Mucosa of descending colon (tissue), 3 donors: ENCODE measurements at places on chromosomes 11 and 22.

DNA sequence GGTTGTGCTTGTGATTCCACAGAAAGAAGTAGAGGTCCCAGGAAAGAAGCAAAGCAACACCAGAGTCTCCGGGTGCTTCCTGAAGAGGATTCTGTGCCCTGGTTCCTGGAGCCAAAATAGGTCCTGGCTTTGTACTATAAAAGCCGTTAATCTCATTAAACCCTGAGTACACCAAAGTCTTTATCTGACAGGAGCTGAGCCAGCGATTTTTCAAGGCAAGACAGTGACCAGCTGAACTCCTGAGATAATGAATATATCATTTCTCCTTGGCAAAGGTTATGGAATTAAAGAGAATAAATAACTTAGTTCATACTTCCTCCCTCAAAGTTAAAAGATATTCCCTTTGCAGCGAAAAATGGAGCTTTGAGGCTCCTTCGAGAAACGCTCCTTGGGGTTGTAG is 5.2 kb downstream of the TMEM138 start:
- DNase-seq = no peak

DNA sequence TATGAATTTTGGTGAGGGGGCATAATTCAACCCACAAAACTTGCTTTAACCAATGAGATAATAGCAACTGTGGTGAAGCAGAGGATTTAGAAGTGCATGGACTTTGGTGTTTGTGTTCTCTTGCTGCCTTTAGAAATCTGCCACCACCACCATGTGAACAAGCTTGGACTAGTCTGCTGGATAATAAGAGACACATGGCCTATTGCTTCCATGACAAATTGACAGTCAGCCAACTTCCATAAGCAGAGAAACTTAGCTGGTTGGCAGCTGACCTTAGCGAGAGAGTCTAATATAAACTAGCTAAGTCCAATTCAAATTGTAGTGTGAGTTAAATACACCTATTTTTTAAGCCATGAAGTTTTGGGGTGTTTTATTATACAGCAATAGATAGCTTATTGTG is 482.1 kb upstream of the ANO5 start:
- no peak for DNase-seq

DNA sequence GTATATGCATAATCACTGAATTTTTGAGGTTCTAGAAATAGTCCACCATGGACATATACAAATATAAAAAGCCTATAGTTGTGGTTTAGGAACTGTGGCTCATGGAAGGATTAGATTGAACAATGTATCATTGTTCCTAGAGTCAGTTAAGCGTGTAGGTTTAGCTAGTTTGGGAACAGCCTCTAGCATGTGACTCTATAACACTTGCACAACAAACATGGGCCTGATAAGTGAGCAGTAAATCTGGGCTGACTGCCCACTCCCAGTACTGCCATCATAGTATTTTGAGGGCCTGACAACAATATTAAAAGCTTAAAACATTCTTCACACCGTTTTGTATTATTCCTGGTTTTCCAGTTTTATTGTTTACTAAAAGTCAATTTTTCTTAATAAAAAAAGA is 47.0 kb downstream of the YAP1 start:
- DNase-seq = peak; percentile 46

DNA sequence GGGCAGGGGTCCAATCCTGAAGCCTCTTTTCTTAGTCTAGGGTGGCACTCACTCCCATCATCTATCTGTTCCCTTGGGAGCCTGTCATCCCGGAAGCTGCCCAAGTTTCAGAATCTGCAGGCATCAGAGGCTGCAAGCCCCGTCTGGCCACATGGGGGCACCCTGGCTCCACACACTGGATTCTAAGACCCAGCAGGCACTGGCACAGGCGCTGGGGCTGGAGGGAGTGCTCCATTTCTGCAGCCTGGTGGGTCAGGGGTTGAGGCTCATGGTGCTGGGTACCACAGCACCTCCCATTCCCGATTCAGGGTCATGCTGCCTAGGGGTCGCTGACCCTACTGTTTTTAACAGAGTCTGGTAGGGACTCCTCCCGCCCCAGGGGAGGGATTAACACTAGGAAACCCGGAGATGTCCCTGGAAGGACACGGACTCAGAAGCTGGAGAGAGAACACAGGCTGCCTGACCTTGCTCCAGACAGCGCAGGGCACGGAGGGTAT is 243.9 kb upstream of the SYN3 start:
- peak; percentile 75 for DNase-seq

- DNase-seq = no peak
Measured at GRCh38 chr11:95295382-95296149, 64.6 kb upstream of the SESN3 start.
